NCI-H1092 treated with DMSO at 0.1 percent for 48 hours (cell line): ENCODE measurements at places on chromosomes 1 and 21.

DNA sequence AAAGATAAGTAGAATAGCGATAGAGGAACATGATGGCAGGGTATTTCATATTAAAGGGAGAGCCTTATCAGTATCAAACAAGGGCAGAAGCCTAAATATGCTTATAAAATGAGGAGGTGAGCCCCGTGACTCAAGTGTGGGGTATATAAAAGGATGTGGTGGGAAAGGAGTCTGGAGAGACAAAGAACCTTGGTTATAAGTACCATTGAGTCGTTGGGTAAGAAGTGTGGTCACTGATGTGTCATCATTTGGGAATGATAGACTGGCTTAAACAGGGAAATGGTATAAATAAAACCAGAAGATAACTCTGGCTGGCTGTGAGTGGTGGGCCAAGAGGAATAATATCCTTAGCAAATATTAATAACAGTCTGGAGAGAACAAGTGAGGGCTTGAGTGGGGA lies 10.9 kb upstream of the CD5L start:
- no peak for DNase-seq

- DNase-seq = no peak
Observed at GRCh38 chr1:6795203-6795602, 9.9 kb downstream of the CAMTA1 start.

DNA sequence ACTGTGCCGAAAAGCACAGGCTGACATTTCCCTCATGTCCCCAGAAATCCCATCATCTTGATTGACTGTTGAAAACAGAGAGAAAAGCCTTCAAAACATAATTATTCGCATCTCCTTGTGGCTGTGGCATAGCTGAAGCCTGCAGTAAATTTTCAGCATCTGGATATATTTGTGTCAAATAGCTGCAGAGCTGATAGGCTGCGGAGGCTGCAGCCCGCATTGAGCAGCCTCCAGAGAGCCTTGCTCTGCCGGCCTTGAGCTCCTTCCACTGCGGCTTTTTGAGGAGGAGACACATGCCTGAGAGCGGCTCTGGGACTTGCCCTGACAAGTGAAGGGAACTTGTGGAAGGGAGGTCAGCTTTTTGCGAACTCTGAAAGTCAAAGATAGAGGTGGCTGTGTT lies 144.7 kb downstream of the RYR2 start:
- no peak for DNase-seq

DNA sequence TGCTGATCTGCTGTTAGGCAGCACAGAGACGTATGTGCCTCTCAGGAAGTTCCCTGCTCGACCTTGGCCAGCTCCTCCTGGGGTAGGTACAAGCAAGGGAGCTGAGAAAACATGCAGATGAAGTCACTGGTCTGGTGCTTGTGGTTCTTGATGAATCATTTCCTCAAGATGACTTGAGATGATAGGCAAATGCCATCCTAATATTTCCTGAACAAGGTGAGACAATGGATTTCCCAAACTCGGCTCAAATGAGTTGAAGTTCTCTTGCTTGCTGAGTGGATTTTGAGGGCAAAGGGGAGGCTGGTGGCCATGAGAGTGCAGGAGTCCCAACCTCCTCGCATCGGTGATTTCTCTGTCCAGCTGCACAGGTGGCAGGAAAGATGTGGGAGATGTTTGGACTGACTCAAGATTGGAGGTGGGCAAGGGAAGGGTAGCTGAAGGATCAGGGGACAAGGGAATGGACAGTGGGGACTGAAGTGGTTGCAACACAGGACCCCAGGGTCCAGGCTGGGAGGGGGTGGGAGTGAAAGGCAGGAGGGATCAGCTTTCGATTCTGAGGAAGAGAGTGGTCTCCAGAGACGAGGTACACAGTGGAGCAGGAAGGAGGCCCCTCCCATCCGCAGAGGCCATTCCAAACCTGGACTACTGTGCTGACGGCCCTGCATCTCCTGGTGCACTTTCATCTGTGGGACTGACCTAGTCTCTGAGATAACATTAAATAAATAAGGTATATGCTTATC lies 63.9 kb downstream of the CAPN2 start:
- no peak for DNase-seq

GRCh38 chr1:70674941-70675685 lies 264.0 kb downstream of the CTH start:
- no peak for DNase-seq

GRCh38 chr1:168636642-168637111 lies 60.3 kb downstream of the XCL1 start:
- no peak for DNase-seq
